AG10803 (cell line): ENCODE measurements at places on chromosomes 3 and 15.

DNA sequence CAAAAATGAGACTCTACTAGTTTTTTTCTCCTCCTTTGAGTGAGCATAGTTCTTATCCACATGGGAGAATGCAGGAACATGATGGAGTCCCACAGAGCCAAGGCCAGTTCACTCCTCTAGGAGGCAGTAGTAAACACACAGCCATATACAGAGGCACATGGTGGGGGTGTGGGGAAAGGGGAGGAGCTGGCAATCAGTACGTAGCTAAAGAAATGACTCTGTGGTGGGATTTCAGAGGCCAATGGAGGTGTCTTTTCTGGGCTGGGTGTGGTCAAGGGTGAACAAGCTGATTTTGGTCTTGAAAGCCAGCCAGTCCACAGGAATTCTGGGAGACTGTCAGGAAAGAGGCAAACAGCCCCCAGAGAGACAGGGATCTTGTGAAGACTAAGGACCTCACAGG lies 6.6 kb upstream of the RAB11A start:
- peak; percentile 48 for DNase-seq

DNA sequence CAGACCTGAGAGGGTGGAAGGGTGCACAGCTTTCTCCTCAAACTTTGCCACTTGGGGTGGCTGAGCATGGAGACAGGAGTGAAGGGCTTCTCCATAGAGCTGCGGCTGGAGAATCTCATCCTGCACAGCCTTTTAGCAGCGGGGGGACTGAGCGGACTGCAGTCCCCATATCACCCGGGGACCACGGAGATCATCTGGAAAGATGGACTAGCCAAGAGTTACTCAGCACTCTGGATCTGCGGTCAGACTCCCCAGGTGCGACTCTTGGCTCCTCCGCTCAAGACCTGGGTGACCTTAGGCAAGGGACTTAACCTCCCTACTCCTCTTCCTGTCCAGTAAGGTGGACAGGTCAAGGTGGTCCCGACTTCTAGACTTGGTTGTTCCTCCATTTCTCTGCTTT lies 125.8 kb upstream of the MEF2A start:
- DNase-seq = no peak

GRCh38 chr3:195247863-195248189 lies 23.1 kb downstream of the XXYLT1 start:
- no peak for DNase-seq

DNA sequence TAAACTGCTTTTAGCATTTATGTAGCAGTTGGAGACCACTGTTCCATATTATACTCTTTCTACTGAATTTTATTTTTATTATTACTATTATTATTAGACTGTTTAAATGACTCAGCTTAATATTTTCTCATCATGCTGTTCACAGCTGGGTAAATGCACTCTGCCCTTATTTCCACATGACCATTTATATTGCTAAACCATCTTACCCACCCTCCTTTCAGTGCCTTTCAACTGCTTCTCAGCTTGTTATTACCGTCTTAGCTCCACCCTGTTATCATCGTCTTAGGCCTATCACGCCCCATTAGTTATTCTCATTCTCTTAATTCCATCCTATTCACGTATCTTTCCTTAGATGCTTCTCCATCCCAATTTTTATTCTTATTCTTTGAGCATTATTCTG lies 212.6 kb downstream of the GAP43 start:
- no peak for DNase-seq

DNA sequence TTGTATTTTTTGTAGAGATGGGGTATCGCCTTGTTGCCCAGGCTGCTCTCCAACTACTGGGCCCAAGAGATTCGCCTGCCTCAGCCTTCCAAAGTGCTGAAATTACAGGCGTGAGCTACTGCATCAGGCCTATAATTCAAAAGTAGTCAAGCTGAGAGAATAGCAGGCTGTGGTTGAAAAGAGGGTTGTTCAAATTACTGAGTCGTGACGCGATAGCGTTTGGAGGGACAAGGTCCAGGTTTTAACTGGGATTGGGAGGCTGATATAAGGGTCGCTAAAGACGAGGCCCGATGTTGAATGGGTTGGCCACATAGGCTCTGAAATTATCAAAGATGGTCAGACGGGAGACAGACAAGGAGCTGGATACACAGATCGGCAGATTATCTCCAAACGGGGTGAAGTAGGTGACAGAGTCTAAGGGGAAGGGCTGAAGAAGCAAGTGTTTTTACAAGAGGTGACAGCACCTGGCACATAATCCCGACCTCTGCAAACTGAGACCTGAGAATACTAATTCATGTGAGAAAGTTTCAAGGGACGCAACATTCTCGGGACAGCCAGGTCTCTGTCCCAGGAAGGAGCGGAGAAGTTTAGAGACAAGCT lies 759 bp upstream of the ARID3B start:
- DNase-seq = no peak

GRCh38 chr3:194472290-194472920 lies 14.4 kb downstream of the ATP13A3 start:
- DNase-seq = peak; percentile 78

- no peak for DNase-seq
Measured at GRCh38 chr15:100484443-100484842, 44.3 kb downstream of the CERS3 start.

DNA sequence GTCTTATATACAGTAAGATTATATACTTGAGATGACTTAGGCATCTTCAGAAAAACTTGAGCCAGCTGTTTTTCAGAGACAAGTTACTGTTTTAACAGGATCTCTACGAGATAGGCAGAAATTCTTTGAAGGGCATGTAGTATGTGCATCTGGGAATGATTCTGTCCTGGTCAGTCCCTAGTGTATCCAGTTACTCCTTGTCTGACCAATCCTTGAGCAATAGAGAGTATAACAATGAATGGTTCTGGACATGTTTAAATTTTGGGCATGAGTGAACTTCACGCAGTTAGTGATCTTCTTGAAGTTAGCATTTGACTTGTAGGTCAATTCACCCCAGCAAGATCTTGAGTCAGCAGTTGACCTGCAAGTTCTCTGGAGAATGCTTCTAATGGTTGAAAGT lies 24.7 kb upstream of the HHLA2 start:
- DNase-seq = no peak

- no peak for DNase-seq
Measured at GRCh38 chr3:169619793-169620192, 43.7 kb downstream of the MECOM start.

DNA sequence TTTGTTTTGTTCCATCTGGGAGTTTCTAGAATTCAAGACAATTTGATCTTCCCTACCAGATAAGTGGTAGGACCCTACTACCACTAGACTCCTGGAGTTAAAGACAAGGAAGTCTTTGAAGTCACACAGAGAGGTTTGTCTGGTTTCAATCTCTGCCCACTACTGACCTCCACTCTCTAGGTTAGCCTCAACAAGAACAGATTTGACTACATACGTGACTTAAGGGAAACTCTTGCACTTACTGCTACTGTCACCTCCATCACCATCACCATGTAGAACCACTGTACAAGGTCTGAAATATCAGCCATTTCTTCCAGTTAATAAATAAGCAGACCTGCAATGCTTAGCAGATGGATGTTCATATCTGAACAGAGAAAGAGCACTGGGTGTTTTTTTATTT lies 148.3 kb upstream of the ARHGEF26 start:
- no peak for DNase-seq

GRCh38 chr15:37789881-37790280 lies 144.6 kb upstream of the TMCO5A start:
- peak; percentile 60 for DNase-seq

- peak; percentile 38 for DNase-seq
Measured at GRCh38 chr3:42161050-42161935, 70.1 kb downstream of the TRAK1 start.

DNA sequence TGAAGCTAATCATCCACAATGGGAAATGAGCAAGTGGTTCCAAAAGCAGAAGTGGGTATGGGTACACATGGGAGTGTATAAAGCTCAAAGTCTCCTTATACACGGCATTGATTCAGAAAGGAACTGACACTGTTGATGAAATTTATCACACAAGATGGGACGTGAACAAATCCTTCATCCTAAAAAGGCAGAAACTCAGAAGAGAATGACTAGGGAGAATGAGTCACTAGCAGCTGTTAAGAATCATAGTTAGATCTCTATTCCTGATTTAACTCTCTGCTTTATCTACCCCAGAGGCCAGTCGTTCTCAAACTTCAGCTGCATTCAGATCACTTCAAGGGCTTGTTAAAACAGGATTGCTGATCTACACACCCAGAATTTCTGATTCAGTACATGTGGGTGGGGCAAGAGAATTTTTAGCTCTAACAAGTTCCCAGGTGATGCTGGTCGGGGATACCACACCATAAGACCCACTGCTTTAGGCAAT lies 97.7 kb upstream of the PHLDB2 start:
- peak; percentile 68 for DNase-seq

DNA sequence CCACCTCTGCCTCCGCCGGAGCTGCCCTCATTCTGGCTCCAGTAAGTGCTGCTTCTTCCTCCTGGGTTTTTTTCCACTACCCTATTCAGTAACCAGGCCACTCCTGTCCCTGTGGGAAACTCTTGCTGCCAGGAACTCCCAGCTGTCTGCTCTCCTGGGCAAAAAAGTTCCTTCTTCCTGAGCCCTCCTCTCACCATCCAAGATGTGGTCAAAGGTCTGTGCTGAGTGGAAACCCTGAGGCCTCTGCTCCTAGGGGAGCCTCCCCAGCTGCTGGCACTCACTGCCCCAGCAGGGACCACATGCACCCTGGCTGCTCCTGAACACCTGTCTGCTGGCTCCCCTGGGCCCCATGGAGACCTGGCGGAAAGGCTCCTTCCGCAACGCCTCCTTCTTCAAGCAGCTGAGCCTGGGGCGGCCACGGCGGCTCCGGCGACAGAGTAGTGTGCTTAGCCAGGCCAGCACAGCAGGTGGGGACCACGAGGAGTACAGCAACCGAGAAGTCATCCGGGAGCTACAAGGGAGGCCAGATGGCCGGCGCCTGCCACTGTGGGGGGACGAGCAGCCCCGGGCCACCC lies 454 bp downstream of the C15orf62 start:
- DNase-seq = no peak

GRCh38 chr3:191263365-191263764 lies 64.3 kb downstream of the OSTN start:
- no peak for DNase-seq

- DNase-seq = no peak
Measured at GRCh38 chr3:118208642-118209041, 826.0 kb downstream of the IGSF11 start.

GRCh38 chr3:64229903-64230302 lies 4.6 kb upstream of the PRICKLE2 start:
- DNase-seq = peak; percentile 17

GRCh38 chr3:131217296-131217741 lies 164.3 kb upstream of the NUDT16 start:
- DNase-seq = no peak

DNA sequence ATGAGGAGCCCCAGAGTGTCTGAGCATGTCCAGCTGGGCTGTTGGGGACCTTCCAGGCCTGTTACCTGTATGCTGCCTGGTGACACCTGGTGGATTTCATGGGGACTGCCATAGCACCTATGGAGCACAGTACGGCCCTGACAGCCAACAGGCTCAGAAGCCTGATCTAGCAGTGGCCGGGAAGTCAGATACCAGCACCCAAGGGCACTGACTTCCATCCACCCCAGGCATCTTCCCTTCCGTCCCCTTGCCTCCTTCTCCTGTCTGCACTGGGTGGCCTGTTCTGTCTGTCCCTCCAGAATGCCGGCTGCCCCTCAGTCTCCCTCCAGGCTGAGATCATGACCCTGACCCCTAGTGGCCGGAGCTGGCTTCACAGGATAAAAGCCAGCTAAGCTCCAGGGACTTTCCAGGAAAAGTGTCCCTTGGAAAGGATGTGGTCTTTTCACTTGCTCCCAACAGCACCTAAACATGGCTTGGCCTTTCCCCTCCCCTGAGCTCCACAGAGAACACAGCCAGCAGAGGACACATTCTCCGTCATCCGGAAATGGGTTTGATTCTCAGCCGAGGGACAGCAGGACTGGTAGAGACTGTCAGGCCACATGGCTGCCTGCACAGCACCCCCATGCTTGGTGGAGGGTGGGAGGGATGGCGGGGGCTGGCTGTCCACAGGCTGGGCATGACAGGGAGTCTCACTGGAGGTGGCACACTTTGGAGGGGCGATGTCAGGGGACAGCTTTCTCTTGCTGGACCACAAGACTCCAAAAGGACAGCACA lies 9.5 kb downstream of the RPS17 start:
- DNase-seq = peak; percentile 44

DNA sequence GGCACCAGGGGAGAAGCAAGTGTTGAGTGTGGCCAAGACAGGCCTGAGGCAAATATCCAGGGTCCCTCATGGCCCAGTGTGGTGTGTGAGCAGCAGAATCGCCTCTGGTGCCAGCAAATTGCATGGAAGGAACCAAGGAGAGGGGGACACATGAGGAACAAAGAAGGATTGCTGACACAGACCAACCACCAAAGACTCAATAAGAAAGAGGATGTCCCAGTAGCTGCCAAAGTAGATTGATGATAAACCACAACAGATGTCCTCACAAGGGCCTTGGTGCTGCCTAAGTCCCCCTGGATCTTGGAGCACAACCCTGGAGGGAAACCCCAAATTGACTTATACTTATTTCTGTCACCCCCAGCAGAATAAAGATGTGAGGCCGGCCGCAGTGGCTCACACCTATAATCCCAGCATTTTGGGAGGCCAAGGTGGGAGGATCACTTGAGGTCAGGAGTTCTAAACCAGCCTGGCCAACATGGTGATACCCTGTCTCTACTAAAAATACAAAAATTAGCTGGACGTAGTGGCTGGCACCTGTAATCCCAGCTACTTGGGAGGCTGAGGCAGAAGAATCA lies 10.6 kb downstream of the SRGAP3 start:
- DNase-seq = no peak
